ENCODE measurements at places on chromosomes 3 and 15.
A peak's percentile ranks its signal among the peaks of the same experiment; 100 is the strongest.

GRCh38 chr3:197709135-197709534 is 27.6 kb downstream of the RUBCN start:
- DNase-seq = no peak

GRCh38 chr3:69865925-69866679 is 126.8 kb downstream of the MITF start:
- no peak for DNase-seq

DNA sequence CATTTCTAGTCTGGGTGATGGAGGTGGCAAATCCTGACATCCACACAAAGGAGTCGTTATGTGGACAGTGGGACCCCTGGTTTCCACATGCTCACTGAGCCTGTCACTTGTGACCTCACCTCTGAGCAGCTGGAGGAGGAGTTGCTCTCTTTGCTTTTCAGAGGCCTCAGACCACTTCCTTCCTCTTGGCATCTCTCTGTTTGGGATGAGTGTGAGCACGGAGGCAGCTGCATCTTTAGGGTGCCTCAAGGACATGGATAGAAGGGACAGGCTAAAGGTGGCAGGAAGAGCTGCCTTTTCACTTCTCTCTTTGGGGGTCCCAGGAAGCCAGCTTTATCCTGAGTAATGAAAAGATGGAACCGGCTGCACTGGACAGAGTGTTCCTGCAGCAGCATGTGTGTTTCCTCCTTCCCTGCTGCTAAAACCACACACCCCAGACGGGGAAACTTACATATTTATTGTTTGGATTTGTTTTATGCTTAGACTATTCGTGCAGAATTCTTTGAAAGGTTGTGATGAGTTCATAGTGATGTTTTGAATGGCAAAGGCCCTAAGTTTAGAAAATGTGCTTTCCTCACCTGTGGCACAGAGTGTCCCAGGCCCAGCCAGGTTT is 31.8 kb downstream of the GPR171 start:
- DNase-seq = no peak

- no peak for DNase-seq
These were observed 352.6 kb downstream of the NLGN1 start for GRCh38 chr3:173750095-173750494.

GRCh38 chr15:68550498-68551295 is 28.1 kb upstream of the CORO2B start:
- DNase-seq = peak; percentile 60

DNA sequence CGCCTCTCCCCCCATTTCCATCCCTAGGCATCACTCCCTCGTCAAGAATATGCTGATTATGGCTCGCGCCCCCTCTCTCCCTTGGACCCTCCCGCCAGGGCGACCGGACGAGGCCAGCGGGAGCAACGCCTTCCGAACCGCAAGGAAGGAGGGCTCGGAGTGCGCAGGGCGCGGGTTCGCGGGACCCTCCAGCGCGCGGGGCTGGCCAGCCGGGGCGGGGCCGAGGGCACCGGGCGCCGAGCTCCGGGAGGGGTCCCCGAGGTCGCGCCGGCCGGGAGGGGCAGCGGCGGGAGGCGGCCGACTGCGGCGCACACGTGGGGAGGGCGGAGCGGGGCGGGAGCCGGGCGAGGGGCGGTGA is 483 bp downstream of the EHD4 start:
- DNase-seq = peak; percentile 38

DNA sequence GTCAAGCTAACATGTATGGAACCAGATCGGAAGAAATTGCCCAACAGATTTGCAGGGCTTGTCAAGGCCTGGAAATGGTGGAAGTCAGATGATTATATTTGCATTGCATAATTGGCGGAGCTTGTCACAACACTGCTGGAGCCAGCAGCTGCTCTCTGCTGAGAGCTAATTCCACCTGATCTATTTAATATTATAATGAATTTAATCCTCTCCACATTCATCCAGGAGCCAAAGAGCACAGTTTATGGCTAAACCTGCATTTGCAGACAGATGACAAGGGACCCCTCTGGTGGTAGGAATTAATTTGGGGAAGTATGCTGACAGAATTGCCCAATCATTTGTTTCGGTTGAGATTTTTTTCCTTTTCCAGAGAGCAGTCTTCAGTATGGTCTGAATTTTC is 730.2 kb downstream of the TUSC7 start:
- DNase-seq = peak; percentile 35

- DNase-seq = peak; percentile 75
These were observed 20.1 kb downstream of the SPTBN5 start for GRCh38 chr15:41873711-41874110.

DNA sequence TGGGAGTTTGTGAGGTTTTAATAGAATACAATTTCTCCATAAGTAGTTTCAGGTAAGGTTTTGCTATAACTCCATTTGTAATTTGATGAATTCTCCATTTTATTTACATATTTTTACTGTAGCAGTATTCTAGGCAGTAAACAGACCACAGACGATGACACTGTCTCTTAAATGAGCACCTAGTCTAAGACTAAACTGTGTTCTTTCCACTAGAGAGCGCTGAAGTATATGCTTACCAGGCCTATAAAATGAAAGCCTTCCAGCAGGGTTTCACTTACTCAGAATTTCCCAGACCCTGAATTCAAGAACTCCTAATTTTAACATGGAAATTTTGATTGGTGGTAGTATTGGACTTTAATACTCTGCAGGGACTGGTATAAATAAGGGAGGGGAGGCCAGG is 41.6 kb downstream of the POLG start:
- no peak for DNase-seq

- no peak for DNase-seq
These were observed 32.2 kb downstream of the HGD start for GRCh38 chr3:120649830-120650233.

DNA sequence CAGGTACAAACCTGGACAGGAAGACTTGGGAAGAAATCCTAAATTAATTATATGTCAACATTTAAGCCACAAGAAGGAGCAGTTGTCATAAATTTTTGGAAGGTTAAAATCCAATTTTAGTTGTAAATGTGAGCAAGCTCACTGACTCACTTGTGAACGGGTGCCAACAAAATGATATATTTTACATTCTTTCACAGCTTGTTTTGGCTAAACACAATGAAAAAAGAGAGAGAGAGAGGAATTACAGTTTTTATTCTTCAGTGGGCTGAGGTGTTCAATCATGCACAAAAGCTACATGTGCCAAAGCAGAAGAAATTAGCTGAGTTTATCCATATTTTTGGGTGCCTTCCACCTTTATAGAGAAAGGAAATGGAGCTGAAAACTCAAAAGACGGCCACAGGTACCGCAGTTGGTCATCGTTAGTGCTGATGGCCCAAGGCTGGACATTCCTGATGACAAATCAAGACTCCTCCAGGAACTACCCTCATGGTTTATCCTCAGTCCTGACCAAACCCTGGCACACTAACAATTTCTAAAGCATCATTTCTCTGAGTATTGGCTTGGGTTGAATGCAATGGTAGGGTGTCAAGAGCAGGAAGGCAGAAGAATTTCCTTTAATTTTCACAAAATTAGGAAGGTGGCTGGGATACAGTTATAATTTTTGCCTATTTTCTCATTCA is 37.6 kb upstream of the WNT5A start:
- no peak for DNase-seq

DNA sequence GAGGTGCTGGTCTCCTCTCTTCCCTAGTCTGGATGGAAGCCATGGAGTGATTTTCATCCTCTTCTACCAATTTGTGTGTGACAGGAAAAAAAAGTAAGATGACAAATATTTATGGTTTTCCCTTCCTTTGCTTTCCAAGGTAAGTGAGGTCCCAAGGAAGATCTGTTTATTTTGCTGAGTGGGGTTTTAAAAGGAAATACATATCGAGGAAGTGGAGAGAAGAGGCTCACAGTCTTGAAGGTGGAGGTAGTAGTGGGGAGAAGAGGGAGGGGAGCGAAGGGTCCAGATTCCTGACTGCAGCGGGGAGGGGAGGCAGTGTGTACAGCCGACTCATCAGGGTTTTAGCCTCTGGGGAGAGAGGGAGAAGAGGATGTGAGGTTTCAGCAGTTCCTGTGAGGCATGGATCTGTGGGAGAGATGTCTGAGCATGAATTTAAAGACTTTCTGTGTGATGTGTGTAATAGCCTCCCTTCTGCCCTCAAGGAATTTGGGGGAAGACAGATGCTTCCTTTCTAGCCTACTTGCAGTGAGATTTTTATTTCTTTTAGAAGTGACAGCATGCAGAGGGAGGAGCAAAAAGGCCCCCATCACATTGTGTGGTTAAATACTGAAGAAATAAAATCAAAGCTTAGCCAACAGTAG is 272.4 kb downstream of the THRB start:
- DNase-seq = no peak

GRCh38 chr3:33358172-33358781 is 81.0 kb downstream of the FBXL2 start:
- DNase-seq = no peak

GRCh38 chr15:44670087-44670950 is 6.9 kb upstream of the SPG11 start:
- no peak for DNase-seq

DNA sequence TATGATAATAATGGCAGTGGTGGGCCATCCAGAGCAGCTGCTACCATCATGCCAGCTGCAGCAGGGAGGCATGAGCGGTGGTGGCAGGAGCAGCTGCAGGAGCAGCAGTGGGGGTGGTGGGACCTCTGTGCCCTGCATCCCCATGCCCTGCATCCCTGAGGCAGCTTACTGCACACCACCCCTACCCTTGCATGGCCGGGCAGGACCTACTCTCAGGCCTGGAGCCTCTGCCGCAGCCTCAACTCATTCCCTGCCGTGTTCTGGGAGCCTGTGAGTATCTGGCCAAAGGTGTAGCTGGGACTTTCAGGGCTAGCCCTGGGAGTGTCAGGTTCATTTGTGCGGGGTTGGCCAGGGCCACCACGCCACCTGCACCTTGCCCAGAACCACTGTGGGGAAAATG is 3.3 kb upstream of the XCR1 start:
- DNase-seq = no peak

DNA sequence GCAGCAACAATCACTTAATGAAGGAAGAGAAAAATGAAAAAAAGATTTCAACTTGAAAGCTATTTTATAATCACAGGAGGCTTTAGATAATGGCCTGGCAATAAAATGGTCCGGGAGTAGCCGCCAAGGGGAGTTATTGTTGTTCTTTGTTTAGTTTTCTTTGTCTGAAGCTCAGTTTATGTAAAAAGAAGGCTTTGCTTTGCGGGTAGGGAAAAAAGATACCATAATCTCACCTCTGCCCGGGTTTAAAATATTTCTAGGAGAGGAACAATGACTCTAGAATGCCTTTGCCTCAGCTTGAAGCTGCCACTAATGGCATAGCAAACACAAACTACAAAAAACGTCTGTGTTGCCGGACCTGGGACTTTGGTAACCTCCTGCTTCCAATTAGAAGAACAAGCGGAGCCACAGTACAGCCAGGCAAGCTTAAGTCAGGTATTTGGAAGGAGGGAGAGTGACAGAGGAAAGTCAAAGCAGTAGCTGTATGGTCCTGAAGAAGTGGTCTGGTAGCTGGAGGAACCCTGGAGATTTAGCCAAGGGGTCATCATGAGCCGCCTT is 764.5 kb downstream of the TUSC7 start:
- peak; percentile 8 for DNase-seq

- DNase-seq = no peak
These were observed 491.9 kb downstream of the NTRK3 start for GRCh38 chr15:87764461-87765240.

DNA sequence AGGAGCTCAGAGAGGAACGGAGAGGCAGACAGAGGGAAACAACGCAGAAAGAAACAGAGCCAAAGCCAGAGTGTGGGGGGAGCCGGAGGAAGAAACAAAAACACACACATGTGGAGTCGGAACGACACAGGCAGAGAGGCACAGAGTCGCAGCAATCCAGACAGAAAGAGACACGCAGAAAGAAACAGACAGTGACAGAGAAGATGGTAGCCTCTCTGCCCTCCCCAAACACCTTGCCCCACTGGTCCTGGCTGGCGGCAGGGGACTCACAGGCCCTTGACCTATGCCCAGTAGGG is 1.7 kb downstream of the NCKIPSD start:
- no peak for DNase-seq

DNA sequence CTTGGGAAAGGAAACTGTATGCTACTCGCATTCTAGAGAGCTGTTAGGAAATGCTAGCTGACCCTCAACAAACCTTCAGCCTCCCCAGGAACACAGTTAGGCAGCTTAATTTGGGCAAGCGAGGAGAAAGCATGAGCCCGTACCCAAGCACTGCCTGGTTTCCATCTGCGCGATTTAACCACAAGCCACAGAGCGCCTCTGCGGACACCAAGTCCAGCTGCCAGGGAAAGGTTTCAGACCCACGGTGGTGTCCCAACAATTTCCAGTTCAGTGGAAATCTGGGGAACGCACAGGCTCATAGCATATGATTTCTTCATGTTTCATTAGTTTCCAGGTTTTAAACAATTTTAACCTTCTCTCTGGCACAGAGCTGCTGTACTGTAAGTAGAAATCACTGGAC is 617.6 kb downstream of the FHIT start:
- DNase-seq = no peak

- DNase-seq = no peak
These were observed 309.8 kb downstream of the VPS13C start for GRCh38 chr15:61750271-61751084.

DNA sequence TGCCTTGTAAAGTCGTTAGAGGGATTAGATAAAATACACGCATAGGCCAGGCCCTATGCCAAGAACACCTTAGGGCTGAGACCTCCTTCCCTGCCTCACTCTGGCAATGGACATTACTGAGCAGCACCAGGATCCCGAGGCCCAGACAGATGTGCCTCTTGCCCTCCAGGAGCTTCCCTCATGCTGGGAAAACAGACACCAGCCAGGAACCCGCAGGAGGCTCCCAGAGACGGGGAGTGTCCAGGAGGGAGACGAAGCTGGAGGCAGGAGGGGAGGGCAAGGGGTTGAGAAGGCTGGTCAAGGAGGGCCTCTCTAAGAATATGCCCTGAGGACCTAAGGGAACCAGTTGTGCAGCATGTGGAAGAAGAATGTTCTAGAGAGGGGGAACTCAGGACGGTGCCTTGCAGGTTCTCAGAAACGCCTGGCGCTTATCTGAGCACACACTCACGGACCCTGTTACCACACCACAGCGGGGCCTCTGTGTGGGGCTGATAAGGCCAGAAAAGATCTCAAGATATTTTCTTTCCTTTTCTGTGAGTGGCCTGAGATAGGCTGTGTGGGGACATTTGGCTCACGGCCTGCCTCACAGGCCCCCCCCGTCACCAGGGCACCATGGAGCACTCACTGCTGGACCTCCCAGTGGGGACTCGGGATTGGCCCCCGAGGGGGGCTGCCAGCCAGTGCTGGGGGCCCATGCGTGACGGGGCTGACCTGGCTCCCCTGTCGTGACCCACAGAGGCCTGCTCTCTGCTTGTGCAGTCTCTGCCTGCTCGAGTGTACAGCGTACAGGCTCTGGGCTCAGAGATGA is 22.0 kb upstream of the CYP11A1 start:
- DNase-seq = no peak

GRCh38 chr3:15941958-15942357 is 144.2 kb upstream of the ANKRD28 start:
- DNase-seq = no peak

DNA sequence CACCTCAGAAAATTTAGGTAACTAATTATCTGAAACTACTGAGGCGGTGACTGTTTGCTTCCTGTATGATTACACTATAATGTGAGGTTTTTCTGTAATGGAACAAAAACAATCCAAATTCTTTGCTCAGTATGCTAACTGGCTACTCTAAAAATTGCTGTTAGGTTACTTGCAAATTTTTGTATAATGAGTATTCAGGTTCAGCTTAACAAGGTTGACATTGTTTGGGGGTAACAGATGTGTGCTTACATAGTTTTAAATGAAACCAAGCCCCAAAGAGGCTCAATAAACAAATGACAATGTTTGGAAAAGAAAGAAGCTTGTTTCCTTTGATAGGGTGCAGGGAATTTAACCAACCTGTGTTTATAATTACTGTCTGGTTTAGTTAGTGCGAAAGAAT is 414.5 kb upstream of the MDFIC2 start:
- DNase-seq = no peak

Data from NCI-H345 (cell line).